MCF 10A (cell line): ENCODE measurements at places on chromosomes 12 and 14. TPM values are rescaled to one million over a fixed set of nuclear protein-coding genes. Genes with fewer than 3 reads are reported as not detected.

Gene TUNAR
- not detected in 2 replicates for total RNA-seq

Gene TROAP
- 30.8 and 41.9 TPM in 2 replicates for total RNA-seq

Gene SLC11A2
- 45.6 and 60.9 TPM in 2 replicates for total RNA-seq

Gene PLEKHD1
- total RNA-seq = 0.05 TPM in 1 of 2 replicates, not detected in the other

Gene KRT82
- total RNA-seq = not detected in 2 replicates

Gene ADAMTS20
- total RNA-seq = not detected in 2 replicates

Gene NDUFB1
- total RNA-seq = 130 and 134 TPM in 2 replicates

Gene SLC7A8
- total RNA-seq = 1.5 and 2.4 TPM in 2 replicates

Gene LHX5
- total RNA-seq = not detected in 2 replicates

Gene PTPN6
- total RNA-seq = 10.3 and 13.2 TPM in 2 replicates

Gene CCDC38
- total RNA-seq = 0.12 TPM in 1 of 2 replicates, not detected in the other

Gene GZMB
- total RNA-seq = not detected in 2 replicates

Gene KRT80
- total RNA-seq = 27.4 and 52.3 TPM in 2 replicates

Gene NFKBIA
- 74.5 and 112 TPM in 2 replicates for total RNA-seq

Gene COL2A1
- 0.12 TPM in 1 of 2 replicates, not detected in the other for total RNA-seq

Gene SERPINA4
- not detected in 2 replicates for total RNA-seq

Gene SIX1
- 0.29 and 0.33 TPM in 2 replicates for total RNA-seq

Gene OR10AD1
- total RNA-seq = not detected in 2 replicates

Gene CORO1C
- 130 and 141 TPM in 2 replicates for total RNA-seq

Gene AGAP2
- 0.19 TPM in 1 of 2 replicates, not detected in the other for total RNA-seq

Gene MYF6
- not detected in 2 replicates for total RNA-seq

Gene FAR2
- 1.7 TPM in 2 replicates for total RNA-seq

Gene TAS2R19
- 2.7 and 3.4 TPM in 2 replicates for total RNA-seq
